ENCODE measurements at places on chromosomes 3 and 15.

DNA sequence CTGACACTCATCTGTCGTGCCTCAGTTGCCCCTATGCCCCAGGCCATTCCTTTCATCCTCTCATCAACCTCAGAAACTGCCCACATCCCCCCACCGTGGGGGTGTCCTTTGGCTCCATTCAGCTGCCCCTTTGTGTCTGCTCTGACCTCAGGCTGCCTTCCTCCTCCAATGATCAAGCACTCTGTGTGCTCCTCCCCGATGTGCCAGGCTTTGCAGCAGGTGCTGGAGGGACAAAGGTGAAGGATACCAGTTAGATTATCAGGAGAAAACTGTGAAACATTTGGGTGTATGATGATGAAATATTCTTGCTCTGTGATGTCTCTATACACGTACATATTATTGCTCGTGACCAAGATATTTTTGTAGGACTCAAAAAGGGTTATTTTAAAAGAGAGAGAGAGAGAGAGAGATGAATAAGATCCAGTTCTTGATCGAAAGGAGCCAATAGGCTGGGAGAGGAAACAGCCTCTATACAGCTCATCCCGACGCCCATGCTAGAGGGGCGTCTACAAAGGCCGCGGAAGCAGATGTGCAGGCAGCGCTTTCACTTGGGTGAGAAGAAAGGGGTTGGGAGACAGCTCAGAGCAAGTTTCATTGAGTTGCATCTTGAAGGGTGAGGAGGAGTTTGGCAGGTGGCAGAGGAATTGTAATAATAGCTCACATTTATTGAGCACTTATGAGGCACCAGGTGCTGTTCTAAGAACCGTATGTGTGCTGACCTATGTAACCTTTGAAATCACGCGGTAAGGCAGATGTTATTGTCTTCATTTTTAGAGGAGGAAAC lies 28.3 kb upstream of the ADCY5 start:
- no peak for DNase-seq

GRCh38 chr15:49190586-49190985 lies 20.5 kb downstream of the GALK2 start:
- DNase-seq: no peak

DNA sequence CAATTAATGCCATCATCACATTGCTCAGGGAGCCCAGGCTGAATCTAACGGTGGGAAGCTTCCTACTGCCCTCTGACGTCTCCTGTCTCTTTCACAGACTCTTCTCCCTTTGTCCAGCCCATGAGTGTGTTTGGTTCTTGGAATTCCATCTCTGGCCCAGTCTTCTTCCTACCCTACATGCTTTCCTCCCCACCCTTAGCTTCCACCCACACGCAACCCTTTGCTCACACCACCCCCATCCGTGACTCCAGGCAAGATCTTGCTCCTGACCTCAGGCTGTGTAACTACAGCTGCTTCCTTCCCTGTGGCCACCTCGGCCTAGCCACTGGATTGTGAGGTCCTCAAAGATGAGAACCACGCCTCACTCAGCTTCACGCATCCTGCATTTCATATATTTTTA lies 72.3 kb upstream of the THBS1 start:
- DNase-seq: no peak

- DNase-seq: no peak
These were observed 4.8 kb downstream of the UBE2E1 start for GRCh38 chr3:23810343-23811184.

GRCh38 chr15:75606711-75607699 lies 18.5 kb downstream of the SNUPN start:
- DNase-seq: no peak

DNA sequence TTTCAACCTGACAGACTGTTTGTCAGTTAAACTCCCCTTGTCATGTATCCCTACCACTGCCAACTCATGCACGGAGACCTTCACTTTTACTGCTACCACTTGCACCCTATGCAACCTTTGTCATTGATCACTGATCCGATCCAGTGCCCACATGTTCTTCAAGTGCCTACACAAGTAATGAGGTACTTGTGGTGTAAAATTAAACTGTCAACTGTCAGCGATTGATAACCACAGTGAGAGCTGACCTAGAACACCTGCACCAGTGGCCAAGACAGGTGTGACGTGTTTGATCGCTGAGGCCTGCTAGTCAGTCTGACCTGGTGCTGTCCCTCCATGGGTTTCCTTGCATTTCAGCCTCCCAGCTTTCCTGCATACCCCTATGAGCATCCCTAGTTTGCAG lies 55.6 kb downstream of the MECOM start:
- no peak for DNase-seq

DNA sequence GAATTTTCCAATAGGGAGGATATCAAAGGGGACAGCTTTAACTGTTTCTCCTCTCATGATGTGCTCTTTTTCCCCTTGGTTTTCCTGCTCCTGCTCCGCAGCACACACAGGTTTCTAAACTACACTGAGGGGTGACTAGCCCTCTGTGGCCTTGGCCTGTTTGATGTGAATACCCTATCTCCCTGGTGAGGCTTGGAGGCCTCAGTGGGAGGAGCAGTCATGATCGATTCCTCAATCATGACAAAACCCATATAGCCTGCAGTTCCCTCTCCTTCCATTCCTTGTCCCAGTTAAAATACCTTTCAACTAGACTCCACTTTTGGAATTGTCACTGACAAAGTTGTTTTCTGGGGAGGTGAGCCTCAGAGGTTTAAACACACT lies 24.0 kb upstream of the USP3 start:
- DNase-seq: no peak

- DNase-seq: no peak
These were observed 29.1 kb downstream of the FGD5 start for GRCh38 chr3:14847613-14848541.

- DNase-seq: no peak
These were observed at the start of gene VGLL3 for GRCh38 chr3:86990734-86991481. TSS of gene VGLL3 (minus strand) at chr3:86991149. CDS start at chr3:86990743, 406 bp downstream.

- DNase-seq: no peak
These were observed 223.6 kb upstream of the CTNNB1 start for GRCh38 chr3:40975711-40976121.

GRCh38 chr3:30048431-30048830 lies 558.0 kb upstream of the TGFBR2 start:
- DNase-seq: no peak

DNA sequence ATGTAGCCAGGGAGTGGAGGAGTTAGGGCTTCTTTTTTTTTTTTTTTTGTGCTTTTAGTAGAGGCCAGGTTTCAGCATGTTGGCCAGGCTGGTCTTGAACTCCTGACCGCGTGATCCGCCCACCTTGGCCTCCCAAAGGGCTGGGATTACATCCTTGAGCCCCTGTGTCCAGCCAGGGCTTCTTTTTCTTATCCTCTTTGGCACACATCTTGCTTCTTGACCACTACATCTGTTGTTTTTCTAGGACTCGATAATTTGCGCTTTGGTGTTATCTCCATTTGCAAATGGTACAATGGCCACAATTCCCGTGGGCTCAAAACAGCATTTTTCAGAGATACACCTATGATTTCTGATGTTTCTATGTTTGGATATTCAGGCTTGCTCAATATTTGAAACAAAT lies 4.2 kb downstream of the SKIL start:
- DNase-seq: no peak

DNA sequence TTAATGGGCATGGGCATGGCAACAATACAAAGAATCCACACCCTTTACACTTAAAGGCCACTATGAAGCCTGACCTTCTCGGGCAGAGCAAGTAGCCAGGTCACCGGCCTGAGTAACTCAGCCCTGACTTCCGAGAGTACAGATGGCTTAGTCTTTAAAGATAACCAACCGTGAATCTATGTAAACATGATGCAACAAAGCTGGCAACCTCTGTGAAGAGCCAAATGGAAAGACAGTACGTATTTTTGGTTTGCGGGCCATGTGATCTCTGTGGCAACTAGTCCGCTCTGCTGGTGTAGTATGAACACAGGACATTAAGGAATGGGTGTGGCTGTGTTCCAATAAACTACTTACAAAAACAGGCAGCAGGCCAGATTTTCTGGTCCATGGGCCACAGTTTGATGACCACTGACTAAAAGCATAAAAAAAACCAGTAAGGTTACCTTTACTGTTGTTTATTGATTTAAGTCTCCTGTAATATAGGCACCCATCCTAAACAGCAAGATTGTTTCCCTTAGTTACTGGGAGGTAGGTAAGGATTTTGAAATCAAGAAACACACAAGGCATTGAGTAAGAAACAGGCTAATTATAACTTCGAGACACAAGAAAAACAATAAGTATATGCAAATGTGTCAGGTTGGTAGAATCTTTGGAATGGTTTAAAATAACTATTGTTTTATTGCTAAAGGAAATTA lies 14.5 kb downstream of the RIOX2 start:
- no peak for DNase-seq
